NCI-H2029 (cell line): ENCODE measurements at places on chromosomes 3 and 15.

GRCh38 chr15:88982304-88982945 is 69.2 kb upstream of the MFGE8 start:
- DNase-seq = no peak

GRCh38 chr3:123768480-123769355 is 115.4 kb downstream of the MYLK start:
- no peak for DNase-seq

GRCh38 chr3:186513386-186513785 is 30.8 kb downstream of the CRYGS start:
- no peak for DNase-seq

GRCh38 chr3:55282994-55283393 is 204.1 kb downstream of the WNT5A start:
- DNase-seq = no peak

- no peak for DNase-seq
Observed at GRCh38 chr3:134034005-134034785, 4.5 kb upstream of the SLCO2A1 start.

- no peak for DNase-seq
Observed at GRCh38 chr3:122973893-122974615, 53.5 kb downstream of the SEMA5B start.

- DNase-seq = no peak
Observed at GRCh38 chr3:73530022-73530396, 94.7 kb downstream of the PDZRN3 start.

GRCh38 chr3:65861718-65862117 is 177.0 kb downstream of the MAGI1 start:
- no peak for DNase-seq

- no peak for DNase-seq
Observed at GRCh38 chr3:7567160-7567559, 706.2 kb downstream of the GRM7 start.

DNA sequence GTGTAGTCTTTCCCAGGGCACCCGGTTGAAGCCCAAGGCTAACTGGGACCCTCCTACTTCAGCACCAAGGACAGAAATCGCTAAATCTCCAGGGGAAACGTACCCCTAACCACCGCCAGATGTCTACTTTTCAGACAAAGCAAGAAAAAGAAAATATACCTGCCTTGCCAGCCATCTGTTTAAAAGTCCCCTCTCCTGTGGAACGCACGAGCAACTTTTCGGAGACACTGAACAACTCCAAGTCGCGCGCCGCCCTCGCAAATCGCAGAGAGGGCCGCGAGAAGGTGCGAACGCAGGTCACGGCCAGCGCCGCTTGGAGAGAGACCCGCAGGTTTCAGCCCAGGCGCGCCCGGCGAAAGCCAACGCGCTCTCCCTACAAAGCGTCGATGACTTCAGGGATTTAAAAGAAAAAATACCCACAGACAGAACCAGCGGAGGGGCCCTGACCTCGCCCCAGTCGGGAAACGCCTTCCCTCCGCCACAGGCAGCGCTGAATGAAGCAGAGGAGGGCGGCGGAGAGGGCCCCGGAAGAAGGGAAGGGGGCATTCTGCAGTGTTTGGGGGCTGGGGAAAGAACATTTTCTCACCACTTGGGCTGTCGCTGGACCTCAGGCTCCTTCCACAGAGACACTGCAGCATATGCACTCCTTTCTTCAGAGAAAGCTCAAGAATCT is 213.1 kb downstream of the FGF12 start:
- DNase-seq = peak; percentile 31

DNA sequence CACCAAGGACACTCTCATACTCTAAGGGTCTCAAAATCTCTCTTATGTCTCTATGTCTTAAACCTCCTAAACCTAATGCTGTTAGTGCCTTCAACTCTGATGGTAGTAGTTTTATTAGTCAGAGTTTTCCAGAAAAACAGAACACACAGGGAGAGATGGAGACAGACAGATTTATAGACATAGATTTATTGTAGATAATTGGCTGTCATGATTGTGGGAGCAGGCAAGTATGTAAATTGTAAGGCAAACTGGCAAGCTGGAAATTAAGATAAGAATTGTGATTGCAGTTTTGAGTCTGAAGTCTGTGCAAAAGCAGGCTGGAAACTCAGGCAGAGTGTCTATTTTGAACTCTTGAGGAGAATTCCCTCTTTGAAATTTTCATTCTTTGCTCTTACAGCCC is 96.3 kb upstream of the ROBO1 start:
- DNase-seq = no peak

DNA sequence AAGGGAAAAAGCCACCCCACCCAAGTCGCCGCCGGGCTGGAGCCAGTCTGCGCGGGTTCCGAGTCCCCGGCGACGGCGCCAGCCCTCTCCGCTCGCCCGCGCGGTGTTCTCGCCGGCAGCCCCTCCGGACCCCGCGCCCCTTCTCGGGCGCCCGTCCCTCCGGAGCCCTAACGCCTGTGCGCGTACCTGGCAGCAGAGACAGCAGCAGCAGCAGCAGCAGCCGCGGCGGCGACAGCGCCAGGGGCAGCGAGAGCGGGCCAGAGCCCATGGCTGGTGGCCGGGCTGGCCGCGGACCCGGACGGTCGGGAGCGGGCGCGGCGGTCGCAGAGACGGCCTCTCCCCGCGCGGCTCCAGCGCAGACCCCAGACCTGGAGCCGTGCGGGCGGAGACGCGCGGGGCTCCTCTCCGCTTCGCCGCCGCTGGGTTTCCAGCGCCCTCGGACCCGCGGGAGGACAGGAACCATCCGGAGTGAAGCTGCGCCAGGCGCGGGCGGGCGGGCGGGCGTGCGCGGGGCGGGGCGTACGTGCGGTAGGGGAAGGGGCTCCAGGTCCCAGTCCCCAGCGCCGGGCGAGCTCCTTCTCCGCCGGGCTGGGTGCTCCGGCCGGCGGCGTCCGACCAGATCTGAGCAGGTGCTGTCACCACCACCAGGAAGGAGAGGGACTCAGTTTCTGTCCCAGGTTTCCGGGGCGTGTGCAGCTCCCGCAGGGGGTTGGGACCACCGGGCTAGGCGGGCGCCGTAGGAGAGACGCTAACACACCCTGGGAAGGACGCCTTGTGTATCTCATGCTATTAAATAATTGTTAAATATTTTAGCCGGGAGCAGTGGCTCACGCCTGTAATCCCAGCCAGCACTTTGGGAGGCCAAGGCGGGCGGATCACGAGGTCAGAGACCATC is at the start of gene CHRNA3:
CHRNA3 (minus strand) TSS at position 470 of the 895 bp plus-strand sequence; CDS start at position 268, 202 bp downstream.
- no peak for DNase-seq

DNA sequence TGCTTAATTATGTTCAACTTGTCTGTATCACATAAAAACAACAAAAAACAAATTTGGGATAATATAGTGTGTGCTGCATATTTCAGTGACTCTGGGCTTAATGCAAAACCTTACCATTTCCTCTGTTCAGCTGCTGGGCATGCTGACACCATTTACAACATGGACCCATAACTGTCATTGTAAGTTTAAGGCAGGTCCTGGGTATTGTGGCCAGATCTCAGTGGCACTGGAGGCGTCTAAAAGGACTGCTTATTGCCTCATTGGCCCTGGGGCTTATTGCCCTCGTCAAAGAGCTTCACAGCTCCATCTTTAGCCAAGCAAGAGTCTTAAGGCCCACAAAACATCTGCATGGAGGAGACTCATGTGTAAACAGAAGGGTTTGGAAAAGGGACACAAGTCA is 390.2 kb downstream of the NR2F2 start:
- no peak for DNase-seq

GRCh38 chr3:107235928-107236315 is 141.3 kb upstream of the CCDC54 start:
- DNase-seq = peak; percentile 40

DNA sequence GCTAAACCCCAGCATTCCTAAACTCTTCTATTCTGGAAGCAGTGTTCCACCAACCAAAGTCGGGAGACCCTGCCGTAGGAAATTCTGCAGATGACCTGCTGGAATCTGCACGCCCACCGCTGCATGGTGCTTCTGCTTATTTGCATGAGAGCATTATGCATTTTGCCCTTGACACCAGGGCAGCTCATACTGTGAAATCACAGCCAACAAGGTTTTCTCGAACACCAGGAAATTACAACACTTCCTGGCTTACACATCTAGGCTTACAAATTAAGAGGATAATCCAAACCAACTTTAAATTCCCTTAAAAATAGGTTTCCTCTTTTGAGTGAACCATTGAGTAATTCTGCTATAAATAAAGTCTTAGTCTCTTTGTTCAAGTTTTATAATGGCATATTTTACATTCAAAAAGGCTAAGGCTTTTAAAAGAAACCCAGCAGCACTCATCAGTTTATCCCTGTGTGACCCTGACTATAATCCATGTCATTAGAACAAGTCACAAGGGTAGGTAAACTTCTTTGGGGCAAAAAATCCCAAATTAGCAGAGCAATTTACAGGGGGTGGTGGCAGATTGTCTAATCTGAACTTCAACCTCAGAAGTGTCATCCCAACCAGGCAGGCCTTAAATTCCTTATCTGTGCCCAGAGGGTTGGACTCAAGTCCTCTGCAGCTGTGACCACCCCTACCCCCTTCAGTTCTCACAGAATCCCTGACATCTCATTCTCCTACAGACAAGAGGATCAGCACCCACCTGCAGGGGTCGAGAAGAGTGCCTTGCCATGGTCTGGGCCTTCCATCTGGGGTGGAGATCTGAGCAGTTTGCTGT is 33.5 kb upstream of the RBP1 start:
- no peak for DNase-seq

- no peak for DNase-seq
Observed at GRCh38 chr15:88621789-88622604, 857 bp downstream of the AEN start.

GRCh38 chr3:32238453-32239306 is at the start of gene CMTM8:
Gene CMTM8, plus strand, starts transcription at chr3:32238680. Its CDS starts 293 bp downstream, at chr3:32238973.
- peak; percentile 66 for DNase-seq

GRCh38 chr3:65356331-65357248 is 668.8 kb upstream of the ADAMTS9 start:
- no peak for DNase-seq

DNA sequence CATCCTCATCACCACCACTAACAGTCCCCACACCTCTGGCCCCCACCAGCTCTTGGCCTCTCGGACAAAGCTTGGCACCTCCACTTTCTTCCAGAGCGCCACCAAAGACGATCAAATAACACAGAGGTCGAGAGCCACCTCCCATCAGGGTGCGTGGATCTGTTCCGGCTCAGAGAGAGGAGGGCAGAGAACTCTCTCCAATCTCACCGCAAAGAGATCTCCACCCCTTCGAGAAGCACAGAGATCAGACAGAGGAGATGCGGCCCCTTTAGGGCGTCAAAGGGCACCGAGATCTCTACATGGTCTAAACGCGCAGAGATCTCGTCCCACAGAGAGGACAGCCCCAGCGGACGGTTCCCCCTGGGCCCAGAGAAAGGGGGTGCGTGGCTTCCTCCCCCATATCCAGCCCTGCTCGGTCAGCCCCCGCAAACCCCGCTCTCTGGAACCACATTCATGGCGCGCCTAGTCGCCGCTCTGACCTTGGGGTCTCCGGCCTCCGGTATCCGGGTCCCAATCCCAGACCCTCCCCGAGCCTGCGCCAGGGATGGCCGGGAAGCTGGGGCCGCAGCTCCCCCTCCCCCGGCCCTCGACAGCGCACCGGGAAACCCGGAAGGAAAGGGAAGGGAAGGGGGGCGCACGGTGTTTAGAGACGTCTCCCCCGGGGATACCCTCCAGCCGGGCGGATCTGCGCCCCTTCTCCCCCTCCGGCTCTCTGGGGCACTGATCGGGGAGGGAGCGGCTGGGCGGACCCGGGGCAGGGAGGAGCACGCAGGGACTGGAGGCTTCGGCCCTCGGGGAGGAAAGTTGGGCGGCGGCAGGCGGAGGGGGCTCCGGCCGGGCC is 608 bp downstream of the SCN5A start:
- no peak for DNase-seq

- no peak for DNase-seq
Observed at GRCh38 chr3:146594843-146595482, 10.2 kb downstream of the PLSCR5 start.

DNA sequence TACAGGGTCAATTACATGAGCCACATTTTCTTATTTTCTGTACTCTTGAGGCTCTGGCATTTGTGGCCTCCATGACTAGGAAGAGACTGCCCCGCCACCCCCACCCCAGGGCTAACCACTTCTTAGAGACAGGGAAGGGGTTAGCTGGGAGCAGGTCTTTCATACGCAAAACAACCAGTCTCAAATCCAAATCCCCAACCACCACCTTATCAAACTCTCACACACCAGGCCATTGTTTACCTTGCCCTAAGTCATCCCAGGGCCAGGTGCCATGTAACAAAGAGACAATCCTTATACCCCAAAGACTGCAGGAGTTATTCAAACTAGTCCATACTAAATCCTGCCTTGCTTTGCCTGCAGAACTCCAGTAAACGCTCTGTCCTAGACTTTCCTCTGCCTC is 77.8 kb downstream of the B3GNT5 start:
- DNase-seq = no peak

DNA sequence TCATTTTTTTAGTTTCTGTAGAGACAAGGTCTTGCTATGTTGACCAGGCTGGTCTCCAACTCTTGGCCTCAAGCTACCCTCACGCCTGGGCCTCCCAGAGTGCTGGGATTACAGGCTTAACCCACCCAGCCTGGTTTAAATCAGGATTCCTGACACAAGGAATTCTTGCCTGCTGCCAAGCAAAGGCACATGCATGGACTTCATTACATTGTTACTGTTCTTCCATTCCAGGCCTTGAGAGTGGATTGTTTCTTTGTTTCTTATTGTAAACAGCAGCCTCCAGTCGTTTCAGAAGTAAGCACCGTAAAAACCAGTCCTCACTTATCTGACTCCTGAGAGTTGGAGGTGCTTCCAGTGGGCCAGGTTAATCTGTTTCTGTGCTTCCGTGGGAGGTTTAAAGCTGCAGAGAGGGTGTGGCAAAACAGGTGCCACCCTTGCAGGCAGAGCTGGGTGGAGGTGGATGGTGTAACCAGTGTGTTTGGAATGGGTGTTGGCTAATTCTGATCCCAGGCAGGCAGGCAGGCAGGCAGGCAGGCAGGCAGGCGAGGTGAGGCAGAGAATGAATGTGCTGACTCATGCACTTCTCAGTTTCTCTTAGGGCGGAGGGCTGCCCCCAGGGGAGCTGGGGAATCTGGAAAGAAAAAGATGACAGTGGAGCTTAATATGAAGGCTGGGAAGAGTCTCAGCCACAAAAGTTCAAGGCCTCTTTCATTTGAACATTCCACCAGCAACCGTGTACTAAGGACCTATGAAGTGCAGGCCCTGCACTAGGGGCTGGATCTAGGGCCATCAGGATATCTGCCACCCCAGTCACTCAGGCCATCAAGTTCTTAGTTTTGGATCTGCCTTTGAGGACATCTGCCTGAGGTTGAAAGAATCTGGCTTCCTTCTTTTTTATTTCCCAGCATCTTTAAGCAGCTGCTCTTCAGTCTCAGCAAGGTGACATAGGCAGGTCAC is 37.0 kb upstream of the CDCP1 start:
- DNase-seq = peak; percentile 23

DNA sequence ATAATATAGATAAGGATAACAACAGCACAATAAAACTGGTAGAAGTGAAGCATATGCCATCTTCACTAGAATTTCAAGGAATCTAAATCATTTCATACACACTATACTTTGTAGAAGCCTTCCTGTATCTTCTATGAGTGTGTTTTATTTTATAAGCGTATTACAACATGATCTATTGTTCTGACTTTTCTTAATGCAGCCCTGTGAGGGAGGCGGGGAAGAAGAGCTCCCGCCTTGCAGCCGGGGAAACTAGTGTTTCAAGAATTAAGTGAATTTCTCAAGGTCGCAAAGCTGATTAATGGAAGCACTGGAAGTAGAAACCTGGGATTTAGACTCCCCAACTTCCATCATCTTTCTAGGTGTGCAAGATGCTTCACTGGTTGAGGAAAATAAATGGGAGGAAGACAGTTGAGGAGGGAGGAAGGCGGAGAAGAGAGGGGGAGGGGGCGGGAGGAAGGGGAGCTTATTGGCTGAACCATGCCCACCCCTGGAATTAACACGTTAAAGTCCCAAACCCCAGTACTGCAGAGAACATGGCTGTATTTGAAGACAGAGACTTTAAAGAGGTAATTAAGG is 32.9 kb downstream of the VGLL4 start:
- DNase-seq = no peak

- DNase-seq = peak; percentile 20
Observed at GRCh38 chr3:142664311-142664710, 59.5 kb upstream of the TRPC1 start.
